ENCODE measurements at places on chromosomes 2 and 18.

GRCh38 chr2:71534826-71535225 is 81.5 kb downstream of the DYSF start:
- no peak for DNase-seq

DNA sequence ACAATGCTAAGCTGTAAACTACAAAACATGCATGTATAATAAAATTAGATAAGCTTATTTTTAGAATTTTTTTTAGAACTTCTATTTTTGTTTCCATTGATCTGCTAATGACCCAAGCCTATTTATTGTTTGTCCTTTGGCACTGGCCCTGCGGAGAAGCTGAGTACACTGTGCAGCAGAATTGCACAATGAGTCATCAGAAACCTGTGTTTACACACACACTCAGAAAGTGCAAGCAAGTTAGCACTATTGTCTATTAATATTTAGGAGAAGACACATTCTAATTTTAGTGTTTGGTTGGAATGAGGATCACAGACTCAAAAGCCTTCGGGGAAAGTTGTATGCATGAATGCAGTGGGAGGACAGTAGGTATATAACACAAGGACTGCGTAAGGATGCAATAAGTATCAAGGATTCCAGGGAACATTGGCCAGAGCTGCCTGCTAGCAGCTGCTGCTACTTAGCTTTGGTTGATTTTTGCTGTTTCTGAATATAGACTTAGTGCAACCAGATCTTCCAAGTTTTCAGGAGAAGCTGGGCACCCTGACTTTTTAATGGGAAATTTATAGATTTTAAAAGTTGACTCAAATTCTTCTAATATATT is 128.2 kb downstream of the KCNH7 start:
- DNase-seq: peak; percentile 83

GRCh38 chr2:44615950-44616518 is 254.3 kb downstream of the CAMKMT start:
- peak; percentile 80 for DNase-seq

DNA sequence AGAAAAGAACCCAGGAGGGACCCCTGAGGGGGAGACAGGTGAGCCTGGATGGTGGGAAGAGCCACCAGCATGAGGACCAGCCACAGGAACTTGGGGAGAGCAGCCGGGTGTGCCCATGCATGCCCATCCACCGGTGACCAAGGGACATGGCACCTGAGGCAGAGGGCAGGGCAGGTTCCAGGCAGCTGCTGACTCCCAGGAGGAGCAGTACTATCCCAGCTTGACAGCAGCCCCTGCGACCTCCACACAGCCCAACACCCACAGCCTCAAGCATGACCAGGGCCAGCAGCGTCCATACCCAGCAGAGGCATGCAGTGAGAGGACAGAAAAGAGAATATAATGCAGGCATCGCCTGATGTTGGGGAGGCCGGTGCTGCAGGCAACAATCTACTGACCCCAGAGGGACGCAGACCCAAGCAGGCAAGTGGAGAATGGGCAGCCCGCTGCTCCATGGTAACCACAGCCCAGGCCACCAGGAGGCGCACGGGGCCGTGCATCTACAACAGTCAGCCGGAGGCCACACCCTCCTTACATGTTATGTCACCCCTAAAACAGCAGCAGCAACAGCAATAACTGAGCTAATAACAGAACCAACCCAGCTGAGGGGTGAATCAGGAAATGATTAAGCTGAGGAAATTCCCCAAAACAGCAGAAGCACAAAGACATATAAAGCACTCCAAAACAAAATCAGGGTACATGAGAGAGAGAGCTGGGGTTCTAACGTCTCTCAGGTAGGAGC is 44.1 kb downstream of the ANKMY1 start:
- peak; percentile 46 for DNase-seq

- DNase-seq: peak; percentile 86
These were observed 652 bp downstream of the ITPRID2 start for GRCh38 chr2:181891966-181892798.

- no peak for DNase-seq
These were observed 1159.6 kb downstream of the RPIA start for GRCh38 chr2:89850881-89851582.

- DNase-seq: no peak
These were observed 39.5 kb downstream of the ZC3H6 start for GRCh38 chr2:112314856-112315255.

DNA sequence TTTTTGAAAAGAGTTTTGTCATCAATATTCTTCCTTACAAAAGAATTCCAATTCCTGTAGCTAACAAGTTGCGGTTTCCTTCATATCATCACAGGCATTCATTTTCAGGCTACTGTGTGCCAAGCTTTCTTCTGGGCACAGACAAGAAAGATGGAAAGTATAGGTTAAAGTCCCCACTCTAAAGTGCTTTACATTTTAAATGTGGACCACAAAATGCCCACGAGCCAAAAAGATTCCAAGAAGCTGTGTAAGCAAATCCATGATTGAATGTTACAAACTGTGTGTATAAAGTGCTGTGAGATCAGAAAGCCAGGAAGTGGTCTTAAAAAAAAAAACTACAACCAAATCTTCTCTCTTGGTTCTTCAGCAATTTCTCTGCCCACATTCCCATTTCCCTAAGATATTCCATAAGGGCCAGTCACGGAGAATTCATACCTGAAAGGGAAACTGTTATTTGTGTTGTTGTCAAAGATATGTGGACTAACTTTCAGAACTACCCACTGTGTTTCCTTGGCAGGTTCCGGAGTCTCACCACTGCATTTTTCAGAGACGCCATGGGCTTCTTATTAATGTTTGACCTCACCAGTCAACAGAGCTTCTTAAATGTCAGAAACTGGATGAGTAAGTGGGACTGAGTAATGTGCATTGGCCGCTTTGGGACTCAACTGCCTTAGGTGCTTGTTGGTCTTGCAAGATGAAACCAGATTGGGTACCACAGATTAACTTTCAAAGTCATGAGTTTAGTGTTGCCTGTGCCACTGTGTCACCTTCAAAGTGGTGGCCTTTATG is 55.7 kb downstream of the RAB27B start:
- no peak for DNase-seq

DNA sequence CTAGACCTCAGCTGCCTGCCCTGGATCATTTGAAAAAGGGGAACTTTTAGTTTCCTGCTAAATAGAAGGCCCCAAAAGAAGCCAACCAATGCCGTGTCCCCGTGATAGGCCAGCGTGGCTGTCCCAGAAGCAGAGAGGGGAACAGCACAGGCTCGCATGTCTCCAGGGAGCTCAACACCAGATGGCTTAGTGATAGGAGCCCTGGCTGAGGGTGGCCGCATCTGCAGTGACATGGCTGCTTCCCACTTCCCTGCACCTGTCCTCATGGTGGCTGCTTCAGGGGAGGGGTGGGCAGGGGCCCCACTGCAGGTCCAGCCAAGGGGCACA is 79.6 kb downstream of the MBP start:
- no peak for DNase-seq

DNA sequence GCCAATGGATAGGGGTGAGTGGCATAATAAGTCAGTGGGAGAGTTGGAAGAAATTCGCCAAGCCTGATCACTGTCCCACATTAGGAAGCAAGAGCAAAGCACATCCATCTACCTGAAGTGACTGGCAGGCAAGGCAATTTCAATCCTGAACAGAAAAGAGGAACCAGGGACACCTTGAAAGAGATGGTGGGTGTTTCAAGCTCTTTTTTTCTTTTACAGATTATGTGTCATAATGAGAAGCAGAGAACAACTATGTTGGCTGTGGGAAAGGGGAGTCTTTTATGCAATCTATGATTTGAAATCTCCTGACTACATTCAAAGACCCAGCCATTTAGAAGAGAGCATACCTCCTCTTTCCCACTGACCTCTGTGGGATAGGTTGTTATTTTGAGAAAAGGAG is 63.5 kb downstream of the TGIF1 start:
- no peak for DNase-seq

GRCh38 chr2:97718051-97718882 is 4.9 kb downstream of the ZAP70 start:
- DNase-seq: no peak

DNA sequence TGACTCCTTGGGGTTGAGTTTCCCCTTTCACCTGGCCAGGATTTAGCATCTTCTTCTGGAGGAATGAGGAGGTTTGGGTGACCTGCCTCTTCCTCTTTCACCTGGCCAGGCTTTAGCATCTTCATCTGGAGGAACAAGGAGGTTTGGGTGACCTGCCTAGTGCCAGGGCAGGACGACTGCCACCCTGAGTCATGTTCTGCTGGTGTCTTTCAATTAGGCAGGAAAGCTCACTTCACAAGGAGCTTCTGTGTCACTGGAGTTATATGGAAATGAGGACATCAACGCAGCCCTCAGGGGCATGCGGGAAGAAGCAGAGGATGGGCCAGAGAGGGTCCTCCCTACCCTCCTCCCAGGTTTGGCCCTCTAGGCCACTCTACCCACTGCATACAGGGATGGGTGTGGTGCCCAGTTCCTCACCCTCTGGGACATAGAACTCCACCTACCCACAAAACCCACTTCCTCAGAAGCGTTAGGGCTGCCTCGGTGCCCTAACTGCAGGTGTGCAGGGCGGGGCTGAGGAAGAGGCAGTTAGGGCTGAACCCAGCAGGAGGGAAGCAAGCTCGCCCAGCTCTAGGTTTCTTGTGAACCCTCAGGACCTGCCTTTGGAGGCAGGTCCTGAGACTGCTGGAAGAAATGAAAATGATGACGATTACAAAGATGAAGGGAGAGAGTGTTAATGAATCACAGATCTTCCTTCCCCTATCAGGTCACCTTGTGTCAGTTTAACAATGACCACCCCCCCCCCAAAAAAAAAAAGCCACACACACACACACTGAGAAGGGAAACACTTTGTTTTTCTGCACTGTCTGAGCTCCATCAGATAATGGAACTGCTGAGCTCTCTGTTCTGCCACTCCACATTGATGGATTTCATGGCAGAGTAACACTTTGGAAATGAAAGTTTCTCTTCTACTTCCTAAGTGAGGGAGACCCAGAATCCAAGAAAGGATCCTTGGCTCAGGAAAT is 71.0 kb downstream of the ARL4C start:
- peak; percentile 36 for DNase-seq

DNA sequence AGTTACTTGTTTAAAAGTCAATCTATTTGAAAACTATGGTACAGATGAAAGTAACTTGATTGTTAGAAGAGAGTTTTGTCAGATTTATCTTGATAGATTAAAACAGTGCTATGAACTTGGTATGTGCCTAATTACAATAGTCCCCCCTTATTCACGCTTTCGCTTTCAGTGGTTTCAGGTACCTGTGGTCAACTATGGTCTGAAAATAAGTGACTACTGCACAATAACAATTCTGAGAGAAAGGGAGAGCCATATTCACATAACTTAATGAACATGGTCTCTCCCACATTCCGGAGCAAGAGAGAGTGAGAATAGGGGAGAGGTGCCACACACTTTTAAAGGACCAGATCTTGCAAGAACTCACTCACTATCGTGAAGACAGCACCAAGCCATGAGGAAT is 13.2 kb upstream of the MAP4K4 start:
- DNase-seq: no peak

DNA sequence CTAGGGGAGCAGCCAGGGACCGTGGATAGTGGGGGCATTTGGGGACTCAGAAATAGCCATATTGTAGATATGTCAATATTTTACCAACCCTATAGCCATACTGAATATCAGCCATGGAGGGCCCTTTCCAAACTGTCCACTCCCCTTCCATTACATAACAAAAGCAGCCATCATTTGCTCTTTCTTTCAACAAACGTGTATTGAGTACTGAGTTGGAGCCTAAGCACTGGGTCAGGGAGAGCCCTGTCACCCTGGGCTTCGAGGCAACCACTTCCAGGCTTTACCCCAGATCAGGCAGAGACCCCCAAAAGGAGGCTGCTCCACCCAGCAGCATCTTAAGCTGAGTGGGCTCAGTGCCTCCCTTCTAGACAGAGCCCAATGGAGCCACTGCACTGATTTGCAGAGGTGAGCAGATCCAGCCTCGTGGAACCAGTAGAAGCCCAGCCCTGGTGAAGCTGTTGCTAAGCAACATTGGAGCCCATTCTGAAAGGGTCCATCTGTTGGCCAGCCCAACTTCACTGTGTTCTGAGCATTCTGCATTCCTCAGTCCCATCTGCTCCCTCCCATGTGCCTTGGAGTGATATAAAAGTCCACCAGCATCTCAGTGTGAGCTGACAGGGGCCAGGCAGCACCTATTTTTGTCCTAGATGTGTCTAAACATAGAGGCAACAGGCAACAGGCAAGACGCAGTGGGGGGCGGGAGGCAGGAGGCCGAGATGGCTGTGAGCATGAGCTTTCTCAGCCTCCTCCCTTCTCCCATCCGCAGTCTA is 112.1 kb downstream of the PLB1 start:
- DNase-seq: peak; percentile 31

DNA sequence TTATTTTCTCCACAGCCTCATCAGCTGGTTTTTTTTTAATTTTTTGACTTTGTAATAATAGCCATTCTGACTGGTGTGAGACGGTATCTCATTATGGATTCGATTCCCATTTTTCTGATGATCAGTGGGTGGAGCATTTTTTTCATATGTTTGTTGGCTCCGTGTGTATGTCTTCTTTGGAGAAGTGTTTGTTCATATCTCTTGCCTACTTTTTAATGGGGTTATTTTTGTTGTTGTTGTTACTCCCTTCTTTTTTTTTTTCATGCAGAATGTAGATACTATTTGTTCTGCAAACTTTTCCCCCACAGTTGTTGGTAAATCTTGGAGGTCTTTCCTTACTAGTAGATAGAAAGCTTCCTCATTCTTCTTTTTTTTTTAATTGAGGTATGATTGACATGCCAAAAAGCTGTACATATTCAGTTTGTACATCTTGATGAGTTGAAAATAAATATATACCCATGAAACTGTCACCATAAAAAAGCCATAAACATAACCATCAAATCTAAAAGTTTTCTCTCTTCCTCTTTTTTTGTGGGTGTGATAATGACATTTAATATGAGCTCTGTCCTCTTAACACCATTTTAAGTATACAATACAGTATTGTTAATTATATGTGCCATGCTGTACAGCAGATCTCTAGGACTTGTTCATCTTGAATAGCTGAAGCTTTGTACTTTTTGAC is 21.8 kb upstream of the NT5DC4 start:
- no peak for DNase-seq

DNA sequence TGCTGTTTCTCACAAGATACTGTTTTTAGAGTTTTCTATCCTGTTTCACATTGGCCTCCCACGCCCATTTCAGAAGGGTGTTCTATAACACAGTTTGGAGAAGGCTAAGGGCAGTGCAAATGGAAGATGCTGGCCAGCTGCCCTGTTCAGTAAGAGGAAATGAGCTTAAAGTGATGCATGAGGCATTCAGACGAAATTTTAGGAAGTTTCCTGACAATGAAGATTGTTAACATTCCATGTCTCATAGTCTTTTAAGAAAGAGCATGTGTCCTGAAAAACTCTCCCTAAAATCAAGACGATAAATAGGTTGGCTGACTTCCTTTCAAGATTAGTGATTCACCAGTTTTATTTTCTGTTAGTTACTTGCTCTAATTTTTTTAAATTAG is 484.2 kb upstream of the NRP2 start:
- DNase-seq: peak; percentile 46

GRCh38 chr2:222738809-222739208 is 67.4 kb downstream of the MOGAT1 start:
- no peak for DNase-seq
